ENCODE measurements at places on chromosomes 1 and 21. TPM values are rescaled to one million over a fixed set of nuclear protein-coding genes. Genes with fewer than 3 reads are reported as not detected.

The NCF2 gene
- total RNA-seq, result 4.8 TPM

The ZNF593OS gene
- not detected for total RNA-seq

The AKR7A3 gene
- total RNA-seq, result 1.2 TPM

The TNFRSF4 gene
- not detected for total RNA-seq

The FCRL2 gene
- total RNA-seq, result not detected

The CRYZL1 gene
- 73.2 TPM for total RNA-seq

The LCE1A gene
- total RNA-seq, result not detected

The F13B gene
- not detected for total RNA-seq

The TFF3 gene
- not detected for total RNA-seq

The OR14C36 gene
- not detected for total RNA-seq

The CSF3R gene
- total RNA-seq, result 2.2 TPM

All from occipital lobe (tissue), 3 donors.